ENCODE measurements at places on chromosomes 6 and 20.

DNA sequence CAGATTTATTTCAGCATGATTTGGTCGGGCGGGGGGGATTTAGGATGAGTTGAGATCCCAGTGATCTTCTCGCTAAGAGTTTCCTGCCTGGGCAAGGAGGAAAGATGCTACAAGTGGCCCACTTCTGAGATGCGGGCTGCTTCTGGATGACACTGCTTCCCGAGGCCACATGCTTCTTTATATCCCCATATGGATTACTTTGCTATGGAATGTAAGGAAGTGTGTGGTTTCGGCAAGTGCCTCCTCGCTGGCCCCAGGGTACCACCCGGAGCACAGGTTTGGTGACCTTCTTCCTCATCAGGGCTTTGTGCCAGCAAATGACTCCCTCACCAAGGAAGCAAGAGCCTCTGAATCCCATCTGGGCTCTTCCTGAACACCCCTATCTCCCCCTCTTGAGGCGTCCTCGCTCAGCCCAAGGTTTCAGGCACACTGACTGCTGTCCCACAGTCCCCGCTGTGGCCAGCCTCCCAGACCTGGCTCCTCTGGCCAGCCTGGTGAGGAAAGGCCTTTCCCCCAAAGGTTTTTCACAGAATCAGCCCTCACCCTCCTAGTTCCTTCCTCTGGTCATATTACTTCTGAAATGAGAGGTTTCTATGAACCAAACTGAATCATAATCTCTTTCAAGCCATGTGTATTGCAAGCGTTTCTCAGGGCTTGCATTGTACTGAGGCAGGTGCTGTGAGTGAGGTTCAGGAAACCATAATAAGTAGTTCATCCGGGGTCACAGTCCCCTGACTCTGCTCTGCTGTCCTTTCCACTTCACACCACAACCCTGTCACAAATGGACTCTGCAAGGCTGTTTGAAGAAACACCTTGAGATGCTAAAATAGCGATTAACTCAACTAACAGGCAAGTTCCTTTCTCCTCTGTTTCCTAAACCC, 41.7 kb upstream of the IL17A start:
- DNase-seq: no peak

GRCh38 chr20:14189794-14190402, 147.5 kb downstream of the FLRT3 start:
- DNase-seq: no peak

GRCh38 chr6:125667326-125667725, 82.1 kb upstream of the HEY2 start:
- no peak for DNase-seq

DNA sequence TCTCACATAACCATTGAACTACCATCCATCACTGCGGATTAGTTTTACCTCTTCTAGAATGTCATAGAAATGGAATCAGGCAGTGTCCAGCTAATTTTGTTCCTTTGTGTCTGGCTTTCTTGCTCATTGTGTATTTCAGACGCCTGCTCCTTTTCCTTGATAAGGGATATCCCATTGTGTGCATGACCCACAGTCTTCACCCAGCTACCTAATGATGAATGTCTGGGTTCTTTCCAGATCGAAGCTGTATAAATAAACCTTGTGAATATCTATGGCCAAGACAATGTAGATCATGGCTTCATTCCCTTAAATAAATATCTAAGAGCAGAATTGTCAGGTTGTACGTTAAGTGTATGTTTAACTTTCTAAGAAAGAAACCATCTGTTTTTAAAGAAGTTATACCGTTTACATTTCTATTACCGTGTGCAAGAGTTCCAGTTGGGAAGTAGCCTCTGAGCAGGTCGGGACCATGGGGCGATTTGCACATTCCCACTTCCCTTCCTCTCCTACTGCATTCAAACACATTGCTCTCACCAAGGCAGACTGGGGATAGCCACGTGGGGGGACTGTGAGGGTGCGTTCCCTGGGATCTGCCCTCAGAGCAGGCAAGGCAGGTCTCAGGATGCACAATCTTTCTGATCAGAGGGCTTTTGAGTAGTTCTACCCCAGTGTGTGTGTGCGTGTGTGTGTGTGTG, 13.1 kb downstream of the CD93 start:
- DNase-seq: no peak

GRCh38 chr6:89599727-89600126, 38.8 kb downstream of the LYRM2 start:
- DNase-seq: no peak

DNA sequence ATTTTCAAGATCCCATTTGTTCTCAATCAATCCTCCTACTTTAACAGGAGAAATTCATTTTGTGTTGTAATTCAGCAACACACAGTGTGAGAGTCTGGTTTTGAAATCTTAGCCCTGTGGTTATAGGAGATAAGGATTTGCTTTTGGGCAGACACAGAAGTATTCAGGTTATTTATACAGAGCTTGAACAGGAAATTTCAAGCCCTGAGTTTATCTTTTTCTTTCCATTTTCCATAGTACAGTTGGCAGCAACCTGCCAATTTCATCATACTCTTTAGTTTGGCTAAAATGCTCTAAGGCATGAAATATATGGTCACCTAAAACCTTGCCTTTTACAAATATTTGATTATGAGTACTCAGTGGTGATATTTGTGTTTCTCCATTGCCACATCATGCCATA, 41.4 kb downstream of the PKIB start:
- DNase-seq: no peak

GRCh38 chr6:134642819-134643218, 307.1 kb downstream of the ALDH8A1 start:
- no peak for DNase-seq

GRCh38 chr6:137866200-137866913, 702 bp upstream of the TNFAIP3 start:
- no peak for DNase-seq

DNA sequence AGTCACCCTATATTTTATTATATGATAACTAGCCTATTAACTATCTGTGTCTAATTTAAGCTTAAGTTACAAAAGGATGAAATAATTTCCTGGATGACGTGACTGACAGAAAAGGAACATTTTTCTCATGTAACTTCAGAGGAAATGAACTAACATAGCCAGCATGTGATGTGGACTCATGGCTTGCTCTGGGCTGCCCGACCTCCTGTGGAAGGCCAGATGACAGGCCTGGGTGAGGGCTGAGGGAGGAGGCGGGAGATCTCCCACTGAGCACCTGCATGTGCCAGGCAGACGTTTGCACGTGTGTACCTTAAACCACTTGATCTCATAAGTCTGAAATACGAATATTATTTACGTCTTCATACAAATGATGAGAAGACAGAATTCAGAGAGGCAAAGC, 321.1 kb downstream of the SYNE1 start:
- no peak for DNase-seq

DNA sequence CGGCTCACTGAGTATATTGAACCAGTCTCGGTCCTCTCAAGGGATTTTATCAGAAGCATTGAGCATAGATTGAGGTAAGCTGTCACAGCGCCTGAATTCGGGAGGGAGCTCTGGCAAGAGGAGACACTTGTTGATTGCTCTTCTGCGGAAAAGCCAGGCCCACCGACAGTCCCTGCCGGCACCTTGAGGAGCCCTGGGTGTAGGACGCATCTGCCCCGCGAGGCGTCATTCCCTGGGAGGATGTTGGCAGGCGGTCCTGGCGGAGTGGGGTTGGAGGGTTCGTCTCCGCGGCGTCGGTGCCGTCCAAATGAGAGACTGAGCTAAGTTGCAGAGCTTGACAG, 843 bp downstream of the FBXO9 start:
- DNase-seq: no peak

DNA sequence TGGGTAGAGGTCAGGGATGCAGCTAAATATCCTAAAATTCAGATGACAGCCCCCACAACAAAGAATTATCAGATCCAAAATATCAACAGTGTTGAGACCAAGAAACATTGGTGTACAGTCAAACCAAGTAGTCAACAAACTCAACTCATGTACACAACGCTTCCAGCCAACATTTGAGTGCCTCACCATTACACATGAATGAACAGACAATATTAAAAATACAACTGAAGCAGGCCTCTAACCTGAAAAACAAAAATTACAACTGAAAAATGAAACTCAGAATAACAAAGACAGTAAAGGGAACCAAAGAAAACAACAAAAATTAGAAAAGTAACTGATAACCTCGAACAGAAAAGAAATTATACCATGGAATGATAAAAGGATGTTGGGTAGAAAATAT, 46.2 kb downstream of the HACE1 start:
- DNase-seq: no peak

- no peak for DNase-seq
These were observed 154.8 kb downstream of the RPS12 start for GRCh38 chr6:132969196-132969595.

- DNase-seq: no peak
These were observed 60.4 kb upstream of the RSPO3 start for GRCh38 chr6:127058027-127058426.

DNA sequence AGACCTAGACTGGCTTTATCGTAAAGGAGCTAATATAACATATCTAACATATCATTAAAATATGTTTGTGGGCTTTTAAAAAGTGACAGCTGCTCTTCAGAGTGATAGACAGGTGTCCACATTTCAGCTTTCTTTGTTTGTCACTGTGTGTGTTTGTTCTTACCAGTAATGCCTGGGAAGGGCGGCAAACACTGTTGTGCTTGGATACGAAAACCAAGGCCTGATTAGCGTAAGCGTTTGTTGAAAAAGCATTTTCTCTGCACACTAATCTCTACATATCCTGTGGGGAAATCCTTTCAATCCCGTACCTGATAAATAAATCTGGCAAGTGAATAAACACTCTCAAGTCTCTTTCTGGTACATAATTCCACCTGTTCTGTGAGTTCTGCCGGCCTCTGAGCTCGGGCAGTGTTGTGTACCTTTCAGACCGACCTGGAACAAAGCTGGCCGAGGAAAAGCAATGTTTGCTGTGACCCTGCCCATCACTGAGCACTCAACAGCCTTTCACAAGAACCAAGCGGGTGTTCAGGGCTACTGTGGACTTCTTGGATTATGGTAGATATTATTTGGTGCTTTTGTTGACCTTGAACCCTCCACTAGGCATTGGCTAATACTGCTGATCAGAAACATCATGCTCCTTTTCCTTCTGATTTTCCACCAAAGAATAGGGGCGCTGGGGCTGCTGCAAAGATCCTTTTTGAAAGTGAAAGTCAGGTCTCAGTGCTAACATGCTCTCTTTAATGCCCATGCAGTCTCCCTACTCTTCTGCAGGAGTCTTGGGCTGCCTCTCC, 100.4 kb downstream of the CD83 start:
- no peak for DNase-seq

DNA sequence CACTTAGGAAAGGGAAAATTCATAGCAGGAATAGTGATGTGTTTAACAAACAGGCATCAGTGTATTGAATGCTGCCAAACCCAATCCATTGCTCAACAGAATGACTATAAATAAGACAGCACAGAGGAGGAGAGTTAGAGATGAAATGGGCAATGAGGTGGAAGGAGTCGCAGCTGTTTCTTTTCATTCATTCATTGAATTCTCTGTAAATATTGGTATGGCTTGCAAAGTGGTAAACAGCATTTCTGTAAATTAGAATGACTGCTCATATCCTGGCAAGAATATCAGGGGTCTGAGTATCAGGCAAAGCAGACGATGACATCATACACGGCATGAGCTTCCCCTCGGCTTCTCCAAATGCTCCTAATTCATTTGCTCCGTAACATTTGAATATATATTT, 703.6 kb upstream of the SLC35B3 start:
- DNase-seq: no peak

- DNase-seq: no peak
These were observed 312.3 kb downstream of the CDC5L start for GRCh38 chr6:44699851-44700250.

- no peak for DNase-seq
These were observed 580.3 kb upstream of the GJE1 start for GRCh38 chr6:141552463-141552862.

- no peak for DNase-seq
These were observed 36.3 kb downstream of the CDH4 start for GRCh38 chr20:61288331-61288784.

DNA sequence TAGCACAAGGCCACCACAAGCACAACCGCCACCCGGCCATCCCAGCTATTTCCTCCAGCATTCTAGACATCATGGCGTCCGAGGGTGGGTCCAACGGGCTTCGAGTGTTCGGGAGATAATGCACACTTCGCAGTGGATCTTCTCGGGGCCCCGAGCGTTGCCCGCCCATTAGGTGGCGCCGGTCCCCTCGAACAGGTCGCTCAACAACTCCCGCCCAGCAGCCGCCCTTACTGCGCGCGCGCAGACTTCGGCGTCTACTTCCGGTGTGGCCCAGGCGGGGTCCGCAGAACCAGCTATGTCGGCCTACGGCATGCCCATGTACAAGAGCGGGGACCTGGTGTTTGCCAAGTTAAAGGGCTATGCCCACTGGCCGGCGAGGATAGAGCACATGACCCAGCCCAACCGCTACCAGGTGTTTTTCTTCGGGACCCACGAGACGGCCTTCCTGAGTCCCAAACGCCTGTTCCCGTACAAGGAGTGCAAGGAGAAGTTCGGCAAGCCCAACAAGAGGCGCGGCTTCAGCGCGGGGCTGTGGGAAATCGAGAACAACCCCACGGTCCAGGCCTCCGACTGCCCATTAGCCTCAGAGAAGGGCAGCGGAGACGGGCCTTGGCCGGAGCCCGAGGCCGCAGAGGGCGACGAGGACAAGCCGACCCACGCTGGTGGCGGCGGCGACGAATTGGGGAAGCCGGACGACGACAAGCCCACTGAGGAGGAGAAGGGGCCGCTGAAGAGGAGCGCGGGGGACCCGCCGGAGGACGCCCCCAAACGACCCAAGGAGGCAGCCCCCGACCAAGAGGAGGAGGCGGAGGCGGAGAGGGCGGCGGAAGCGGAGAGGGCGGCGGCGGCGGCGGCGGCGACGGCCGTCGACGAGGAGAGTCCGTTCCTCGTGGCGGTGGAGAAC, at the start of gene HDGFL1:
Gene HDGFL1, plus strand, starts transcription at position 286 of the 904 bp plus-strand sequence. Its CDS starts 10 bp downstream, at position 296.
- DNase-seq: no peak

DNA sequence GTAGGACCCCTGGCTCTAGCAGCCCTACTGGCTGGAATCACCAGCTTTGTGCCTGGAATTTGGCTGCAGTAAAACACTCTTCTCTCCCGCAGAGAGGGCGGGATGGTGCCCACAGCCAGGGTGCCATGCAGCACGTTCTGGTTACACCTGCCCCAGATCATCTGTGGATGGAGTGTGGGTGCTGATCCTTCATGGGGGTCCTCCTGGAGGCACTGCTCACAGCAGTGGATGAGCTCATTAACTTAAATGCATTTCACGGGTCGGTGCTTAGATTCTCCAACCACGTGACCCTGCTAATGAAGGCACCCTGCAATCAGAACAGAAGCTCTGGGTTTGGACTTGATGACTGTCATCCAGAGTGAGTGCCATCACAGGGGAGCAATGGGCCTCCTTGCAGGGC, 138.6 kb upstream of the AFDN start:
- DNase-seq: no peak

DNA sequence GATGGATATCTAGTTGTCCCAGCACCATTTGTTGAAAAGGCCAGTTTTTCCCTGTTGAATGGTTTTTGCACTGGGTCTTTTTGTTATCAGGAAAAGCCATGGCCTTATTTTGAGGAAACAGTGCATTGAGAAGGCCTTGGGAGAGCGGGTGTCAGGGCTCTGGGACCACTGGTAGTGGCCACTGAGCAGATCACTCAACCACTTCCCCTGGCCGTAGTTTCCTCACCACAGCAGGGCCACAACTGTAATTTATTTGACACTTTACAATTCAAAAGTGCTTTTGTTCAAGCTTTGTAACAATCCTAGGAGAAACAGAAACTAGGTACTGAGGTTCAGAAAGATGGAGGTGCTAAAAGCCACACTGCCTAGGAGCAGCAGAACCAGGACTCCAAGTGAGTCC, 281.8 kb downstream of the GMDS start:
- DNase-seq: no peak

Data from cortex of kidney (tissue), 1 donor.